ENCODE measurements at places on chromosomes 4 and X.

GRCh38 chr4:165506849-165507248 lies 128.0 kb downstream of the CPE start:
- peak; percentile 5 for DNase-seq

DNA sequence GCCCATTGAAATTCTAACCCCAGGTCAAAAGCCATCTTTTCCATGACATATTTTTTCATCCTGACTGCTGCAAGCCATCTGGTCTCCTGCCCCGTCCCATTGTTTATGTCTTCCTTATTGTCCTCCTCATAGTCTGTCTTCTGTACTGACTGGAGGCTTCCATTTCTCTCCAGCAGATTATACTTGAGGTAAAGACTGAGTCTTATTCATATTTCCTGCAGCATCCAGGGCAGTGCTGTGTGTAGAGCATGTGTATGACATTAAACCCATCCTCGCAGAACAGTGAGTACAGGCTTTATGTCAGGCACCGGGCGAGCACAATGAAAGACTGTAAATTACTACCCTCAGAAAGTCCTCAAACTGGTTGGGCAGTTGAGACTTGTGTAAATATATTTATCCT lies 275.1 kb downstream of the C4orf33 start:
- DNase-seq: no peak

DNA sequence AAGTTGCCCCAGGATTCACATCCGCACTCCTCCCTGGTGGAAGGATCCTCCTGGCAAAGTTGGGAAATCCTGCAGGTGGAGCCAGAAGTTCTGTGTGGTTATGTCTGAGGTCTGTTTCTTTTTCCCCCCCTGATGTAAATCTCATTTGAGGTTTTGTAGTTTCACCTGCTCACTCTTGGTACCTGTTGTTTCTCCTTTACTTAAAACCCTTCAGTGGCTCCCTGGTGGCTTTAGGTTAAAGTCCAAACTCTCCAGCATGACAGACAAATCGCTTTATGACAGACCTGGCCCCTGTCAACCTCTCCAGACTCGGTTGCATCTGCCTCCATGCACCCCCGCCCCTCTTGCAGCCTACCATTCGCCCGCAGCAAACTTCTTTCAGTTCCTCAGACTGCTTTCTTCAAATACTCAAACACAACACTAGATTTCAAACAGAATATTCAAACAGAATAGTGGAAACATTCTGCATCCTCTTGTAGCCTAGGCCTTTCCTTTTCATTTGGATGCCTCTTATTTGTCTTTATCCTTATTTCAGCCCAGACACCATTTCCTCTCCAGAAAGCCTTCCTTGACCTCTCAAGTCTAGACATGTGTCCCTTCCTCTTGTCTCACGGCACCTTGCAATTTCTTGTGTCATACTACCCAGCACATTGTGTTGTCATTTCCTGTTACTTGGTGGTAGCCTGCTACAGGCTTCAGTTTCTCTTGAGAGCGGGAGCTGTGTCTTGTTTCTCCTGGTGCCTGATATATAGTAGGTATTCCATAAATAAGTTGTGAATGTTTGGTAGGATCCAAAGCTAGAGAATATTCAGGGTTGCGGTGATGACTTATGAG lies 24.8 kb downstream of the IL13RA1 start:
- DNase-seq: no peak

DNA sequence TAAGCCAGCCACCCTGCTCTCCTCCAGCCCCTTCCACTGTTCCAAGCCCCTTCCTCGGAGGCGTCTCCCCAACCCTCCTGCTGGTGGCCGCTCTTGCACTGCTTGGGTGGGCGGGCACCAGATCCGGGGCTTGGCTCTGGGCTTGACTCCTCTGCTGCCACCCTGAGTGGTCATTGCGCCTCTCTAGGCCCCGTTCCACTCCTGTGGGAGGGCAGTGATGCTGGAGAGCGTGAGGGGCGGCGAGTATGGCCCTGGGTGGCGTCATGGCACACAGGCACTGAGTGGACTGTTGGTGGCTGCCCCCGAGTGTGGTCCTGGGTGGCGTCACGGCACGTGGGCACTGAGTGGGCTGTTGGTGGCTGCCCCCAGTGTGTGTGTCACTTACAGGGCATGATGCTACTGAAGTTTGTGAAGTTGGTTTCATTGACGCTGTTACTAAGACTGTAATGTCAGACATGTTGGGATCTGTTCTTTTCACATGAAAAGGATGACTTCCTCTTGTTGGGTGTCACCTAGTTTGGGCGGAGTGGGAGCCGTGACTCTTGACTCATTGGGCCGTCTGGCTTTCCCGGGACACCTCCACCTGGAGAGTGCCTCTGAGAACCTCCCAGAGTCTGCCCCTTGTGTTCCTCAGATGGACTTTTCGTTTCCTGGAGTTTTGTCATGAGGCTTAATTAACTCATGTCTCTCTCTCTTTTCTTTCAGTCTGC lies 55.9 kb upstream of the HGFAC start:
- no peak for DNase-seq

- DNase-seq: no peak
These were observed 321.1 kb downstream of the NKX6-1 start for GRCh38 chr4:84177831-84178542.

- DNase-seq: no peak
These were observed 187.3 kb upstream of the LEF1 start for GRCh38 chr4:108355902-108356535.

DNA sequence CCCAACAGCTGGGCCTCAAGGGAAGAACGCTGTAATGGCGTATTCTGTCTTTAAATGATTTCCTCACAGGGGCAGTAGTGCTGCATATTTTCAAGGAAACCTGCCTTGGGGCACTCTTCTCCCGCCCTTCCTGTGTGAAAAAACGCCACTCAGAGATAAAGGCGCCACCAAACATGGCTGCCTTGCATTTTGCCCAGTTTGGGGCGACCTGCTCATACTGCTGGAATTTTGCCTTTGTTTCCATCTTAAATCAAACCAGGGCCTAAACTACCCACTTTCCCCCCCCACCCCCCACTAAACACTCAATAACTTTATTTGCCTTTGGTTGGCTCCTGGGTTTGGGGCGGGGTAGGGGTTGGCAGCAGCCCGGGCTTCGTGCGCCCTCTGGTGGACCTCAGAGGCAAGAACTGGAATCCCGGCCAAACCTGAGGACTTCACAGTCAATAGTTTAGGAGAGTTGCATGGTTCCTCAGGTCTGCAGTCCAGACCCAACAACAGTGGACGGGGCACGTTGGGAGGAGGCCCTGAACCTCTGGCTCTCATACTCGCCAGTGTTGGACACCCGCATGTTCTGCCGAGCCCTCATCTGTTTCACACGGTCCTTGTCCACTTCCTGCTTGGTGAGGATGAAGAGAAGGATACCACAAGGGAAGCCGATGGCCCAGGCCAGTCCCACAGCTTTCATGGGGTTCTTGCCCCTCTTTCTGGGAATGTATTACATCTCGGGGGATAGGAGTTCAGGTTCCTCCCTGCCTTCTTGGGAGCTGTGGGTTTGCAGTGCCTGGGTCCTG lies 220.1 kb upstream of the STK26 start:
- peak; percentile 56 for DNase-seq

- DNase-seq: no peak
These were observed 223.1 kb upstream of the FAT1 start for GRCh38 chr4:186946682-186947294.

GRCh38 chr4:10697086-10697485 lies 12.5 kb upstream of the CLNK start:
- DNase-seq: no peak

DNA sequence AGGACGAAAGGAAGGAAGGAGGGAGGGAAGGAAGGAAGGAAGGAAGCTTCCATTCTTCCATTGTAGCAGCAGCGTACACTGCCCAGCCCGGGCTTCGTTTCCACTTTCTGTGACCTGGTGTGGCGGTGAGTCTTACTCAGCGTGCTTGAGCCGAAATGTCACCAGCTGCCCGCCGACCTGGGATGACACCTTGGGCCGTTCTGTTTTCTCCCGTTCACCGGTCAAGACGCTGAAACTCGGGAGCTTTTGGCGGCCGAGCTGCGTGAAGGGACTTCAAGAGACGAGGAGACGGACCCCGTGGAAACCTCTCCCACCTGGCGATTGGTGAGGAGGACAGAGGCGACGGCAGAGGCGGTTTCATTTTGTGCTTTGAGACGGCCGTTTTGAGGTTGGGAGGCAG lies 47.1 kb upstream of the PPP2R3B start:
- DNase-seq: no peak

GRCh38 chrX:10101269-10101668 lies 55.5 kb upstream of the CLCN4 start:
- no peak for DNase-seq

DNA sequence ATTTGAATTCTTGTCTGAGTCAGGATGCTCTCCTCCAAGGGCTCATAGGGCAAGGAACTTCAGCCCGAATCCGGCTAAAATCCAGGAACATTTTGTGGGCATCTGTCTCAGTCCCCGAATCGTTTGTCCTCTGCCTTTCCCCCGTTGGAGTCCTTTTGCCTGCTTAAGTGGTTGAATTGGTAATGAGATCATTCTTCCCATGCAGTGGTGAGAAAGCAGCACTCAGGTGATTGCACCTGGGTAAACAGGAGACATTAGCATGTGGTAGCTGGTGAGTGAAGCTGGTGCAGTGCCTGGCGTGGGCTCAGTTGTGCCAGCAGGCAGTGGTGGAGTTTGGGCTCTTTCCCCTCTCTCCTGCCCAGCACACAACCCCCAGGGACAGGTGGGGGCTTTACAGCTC lies 61.9 kb upstream of the MTM1 start:
- DNase-seq: no peak

DNA sequence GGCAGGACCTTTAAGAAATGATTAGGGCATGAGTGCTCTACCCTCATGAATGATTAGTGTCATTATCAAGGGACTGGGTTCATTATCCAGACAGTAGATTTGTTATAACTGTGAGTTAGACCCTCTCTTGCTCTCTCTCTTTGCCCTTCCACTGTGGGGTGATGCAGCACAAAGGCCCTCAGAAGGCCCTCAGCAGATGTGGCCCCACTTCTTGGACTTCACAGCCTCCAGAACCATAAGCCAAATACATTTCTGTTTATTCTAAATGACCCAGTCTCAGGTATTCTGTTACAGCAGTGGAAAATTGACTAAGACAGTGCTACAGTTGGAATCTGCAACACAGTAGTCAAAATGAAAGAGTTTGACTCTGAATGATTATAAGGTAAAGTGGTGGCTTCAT lies 17.2 kb upstream of the PDLIM5 start:
- DNase-seq: no peak

Measured in fibroblast of the conjunctiva (primary cell).